ENCODE measurements at places on chromosomes 1 and 21. TPM values are rescaled to one million over a fixed set of nuclear protein-coding genes. Genes with fewer than 3 reads are reported as not detected.

Gene ETNK2
- 49.2 TPM for total RNA-seq

Gene LPAR3
- total RNA-seq, result 15.7 TPM

Gene GJB3
- total RNA-seq, result 266 TPM

Gene CDA
- total RNA-seq, result 22.3 TPM

Gene OR2L2
- not detected for total RNA-seq

Gene CD1E
- 6.1 TPM for total RNA-seq

Gene NPHS2
- total RNA-seq, result not detected

DNA sequence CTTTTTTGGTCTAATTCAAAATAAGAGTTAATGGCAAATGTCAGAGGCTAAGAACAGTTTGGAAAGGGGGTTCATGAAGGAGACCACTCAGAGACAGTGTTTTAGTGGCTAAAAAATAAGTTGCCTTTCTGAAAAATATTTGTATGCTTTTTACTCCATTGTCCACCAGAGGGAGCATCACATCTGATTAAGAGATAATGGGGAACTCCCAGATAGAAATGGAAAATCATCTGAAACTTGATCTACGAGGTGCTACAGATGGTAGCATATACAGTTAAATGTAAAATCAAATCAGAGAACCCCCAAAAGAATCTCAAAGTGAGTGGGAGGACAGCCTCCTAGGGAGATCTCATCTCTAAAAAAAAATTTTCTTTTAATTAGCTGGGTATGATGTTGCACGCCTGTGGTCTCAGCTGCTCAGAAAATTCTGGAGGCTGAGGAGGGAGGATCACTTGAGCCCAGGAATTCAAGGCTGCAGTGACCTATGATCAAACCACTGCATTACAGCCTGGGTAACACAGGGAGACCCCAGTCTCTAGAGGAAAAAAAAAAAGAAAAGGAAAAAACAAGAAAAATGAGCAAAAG lies 9.7 kb downstream of the SMYD3 start:
- DNase-seq, result no peak

DNA sequence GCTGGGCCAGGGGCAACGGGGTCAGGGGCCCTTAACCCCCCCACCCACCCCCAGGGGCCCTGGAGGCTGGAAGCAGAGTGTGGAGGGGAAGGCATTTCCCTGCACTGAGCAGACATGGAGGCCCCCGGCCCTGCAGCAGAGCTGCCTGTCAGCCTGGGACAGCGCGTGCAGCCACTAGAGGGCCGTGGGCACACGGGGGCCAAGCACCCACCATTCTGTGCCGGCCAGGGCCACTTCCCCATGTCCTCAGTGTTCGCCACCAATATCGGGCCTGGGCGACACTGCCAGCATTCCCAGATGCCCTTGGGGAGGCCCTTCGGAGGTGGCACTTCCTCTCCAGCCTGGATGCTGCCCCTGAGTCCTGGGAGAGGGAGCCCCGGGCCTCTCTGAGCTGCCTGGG lies 23.2 kb upstream of the ARHGEF16 start:
- DNase-seq, result no peak

- DNase-seq, result no peak
Measured at GRCh38 chr1:172613294-172613693, 45.6 kb upstream of the FASLG start.

GRCh38 chr1:63691701-63692425 lies 82.0 kb upstream of the ROR1 start:
- no peak for DNase-seq

- DNase-seq, result no peak
Measured at GRCh38 chr1:19076841-19077616, 120.6 kb upstream of the IFFO2 start.

GRCh38 chr1:206897175-206897574 lies at the start of gene IL24:
TSS of gene IL24 (plus strand) at chr1:206897443. CDS start at chr1:206897833, 390 bp downstream.
- DNase-seq, result no peak

DNA sequence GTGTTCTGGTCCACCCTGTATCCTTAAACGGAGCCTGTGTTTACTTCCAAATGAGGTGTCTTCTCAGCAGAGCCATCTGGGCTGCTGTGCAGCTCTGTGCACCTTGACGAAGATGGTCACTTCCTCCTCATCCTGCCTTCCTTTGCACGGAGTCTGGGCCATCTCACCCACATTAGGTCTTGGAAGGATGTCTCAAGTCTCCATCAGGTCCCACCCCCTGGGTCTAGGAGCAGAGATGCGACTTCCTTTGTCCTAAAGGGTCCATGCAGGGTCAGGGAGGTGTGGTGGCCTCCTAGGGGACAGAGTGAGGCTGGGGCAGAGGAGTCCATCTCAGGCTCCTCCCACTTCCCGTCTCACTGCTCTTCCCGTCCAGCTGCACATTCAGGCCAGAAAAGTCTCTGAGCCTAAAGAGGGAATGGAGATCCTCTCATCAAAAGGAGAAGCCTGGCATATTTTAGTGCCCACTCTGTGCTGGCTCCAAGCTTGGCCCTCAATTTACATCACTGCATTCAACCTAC lies 209.2 kb downstream of the MATN1 start:
- no peak for DNase-seq

DNA sequence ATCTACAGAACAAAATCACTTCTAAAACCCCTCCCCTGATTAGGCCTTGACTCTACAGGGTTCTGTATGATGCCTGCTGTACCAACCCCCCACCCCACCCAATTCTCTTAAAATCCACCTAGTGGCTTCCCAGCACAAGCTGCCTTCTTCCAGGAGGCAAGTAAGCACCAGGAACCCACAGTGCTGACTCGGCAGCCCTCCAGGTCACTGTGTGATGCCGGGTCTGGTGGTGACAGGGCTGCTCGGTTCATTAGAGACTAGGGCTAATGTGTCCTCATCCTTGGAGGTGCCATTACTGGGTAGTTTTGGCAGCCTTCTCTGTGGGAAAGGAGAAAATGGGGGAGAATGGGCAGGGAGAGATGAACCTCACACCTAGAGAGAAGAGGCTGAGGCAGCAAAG lies 363.5 kb downstream of the PTPRU start:
- no peak for DNase-seq

DNA sequence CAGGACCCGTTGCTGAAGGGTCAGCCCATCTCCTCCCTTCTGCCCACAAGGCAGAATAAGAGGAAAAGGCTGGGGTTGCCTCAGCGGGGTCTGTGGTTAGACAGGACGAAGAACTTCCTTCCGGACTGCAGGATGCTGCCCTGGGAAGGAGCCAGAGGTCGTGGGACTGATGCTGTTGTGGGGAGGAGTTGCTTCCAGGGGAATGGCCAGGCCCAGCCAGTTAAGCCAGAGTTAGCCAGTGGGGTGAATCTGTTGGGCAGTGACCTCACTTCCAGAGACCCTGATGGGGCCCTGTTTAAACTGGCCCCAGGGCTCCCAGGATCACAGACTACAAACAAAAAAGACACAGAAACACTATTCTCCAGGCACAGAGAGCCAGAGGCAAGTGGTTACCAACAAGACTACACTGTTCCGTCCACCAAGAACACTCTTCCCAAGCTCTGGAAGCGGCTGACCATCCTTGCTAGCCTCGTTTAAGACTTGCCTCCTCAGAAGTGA lies 13.0 kb downstream of the FAM229A start:
- DNase-seq, result no peak

DNA sequence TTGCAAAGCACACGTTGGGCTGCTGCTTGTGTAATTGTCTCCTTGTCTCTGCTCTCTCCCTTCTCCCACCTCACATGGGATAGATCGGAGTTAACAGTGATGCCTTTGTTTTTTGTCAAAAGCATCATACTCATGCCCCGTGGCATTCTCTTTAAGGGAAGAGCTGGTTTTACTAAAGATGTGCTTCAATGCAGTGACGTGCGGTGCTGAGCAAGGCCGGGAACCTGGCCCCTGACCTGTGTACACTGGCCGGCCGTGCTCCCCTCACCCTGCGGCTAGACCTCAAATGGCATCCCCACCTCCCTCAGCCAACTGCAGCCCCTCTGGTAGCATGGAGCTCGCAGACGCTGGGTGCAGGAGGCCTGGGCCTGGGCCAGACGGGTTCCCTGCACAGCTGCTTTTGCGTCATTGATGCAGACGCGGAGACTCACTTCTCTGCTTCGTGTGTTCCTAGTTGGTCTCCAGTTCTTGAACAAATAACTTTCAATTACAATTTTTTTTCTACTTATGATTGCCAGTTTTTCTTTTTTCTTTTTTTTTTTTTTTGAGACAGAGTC lies 19.9 kb downstream of the AGPAT3 start:
- no peak for DNase-seq

DNA sequence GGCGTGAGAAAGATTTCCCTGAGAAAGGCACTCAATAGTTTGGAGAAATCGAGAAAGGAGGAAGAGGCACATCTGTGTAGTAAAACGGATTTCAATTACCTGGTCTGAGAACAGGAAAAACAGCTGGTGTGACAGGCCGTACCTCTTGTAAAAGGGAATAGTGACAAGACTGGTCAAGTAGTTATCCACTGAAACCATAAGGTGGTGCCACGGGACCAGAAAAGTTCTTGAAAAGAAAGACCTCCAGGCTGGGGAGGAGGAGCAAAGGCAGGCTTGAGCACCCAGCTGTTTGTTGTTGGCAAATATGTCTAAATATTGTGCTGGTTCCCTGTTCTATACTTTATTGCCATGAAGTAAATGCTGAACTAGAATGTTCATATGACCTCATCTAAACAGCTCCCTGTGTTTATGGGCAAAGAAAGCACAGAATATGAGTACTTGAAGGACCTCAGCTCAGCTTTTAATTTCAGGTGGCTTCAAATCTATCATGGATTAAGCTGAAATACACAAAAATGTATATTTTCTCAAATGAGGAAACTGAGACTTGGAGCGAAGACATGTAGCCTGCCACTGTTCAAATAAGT lies 4.0 kb downstream of the HAO2 start:
- no peak for DNase-seq

DNA sequence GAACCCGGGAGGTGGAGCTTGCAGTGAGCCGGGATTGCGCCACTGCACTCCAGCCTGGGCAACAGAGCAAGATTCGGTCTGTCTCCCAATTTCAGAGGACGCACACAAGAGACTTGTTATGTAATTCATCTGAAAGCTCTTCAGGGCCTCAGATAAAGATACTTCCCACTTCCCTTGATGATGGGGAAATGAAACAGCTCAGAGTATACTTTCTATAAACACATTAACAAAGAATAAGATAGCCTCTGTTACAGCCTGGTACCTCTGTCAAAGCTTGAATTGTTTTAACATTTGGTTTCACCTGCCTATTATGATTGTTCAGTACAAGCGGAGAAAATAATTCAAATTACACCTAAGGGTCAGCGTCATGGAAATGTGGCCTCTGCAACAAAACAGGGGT lies 622.9 kb upstream of the ADGRL4 start:
- DNase-seq, result no peak

DNA sequence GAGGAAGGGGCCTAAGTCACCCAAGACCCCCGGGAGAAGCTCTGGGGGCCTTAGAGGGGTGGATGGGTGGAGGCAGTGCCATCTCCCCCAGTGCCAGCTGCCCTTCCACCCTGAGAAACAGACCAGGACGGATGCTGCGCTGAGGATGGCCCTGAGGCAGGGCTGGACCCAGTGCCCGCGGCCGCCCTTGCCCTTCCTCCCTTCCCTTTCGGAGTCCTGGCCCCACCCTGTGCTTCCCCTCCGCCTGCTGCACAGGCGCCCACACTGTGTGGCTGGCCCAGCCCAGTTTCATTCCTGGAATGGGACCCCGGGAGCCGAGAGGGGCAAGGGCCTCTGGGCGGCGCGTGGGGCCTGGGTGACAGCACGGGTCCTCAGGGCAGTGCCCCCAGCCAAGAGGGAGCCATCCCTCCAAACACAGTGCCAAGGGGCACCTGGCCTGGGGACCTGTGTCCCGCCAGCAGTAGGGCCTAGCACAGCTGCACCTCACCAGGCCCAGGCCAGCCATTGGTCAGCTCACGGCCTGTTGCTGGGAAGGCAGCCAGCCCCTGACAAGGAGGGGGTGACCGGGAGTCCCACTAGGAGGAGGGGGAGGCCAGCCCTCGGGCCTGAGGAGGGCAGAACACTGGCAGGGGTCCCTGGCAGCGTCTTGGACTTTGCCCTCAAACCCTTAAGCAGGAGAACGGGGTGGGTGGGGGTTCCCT lies 13.4 kb upstream of the SKI start:
- no peak for DNase-seq

GRCh38 chr1:112188611-112189010 lies 199.1 kb upstream of the KCND3 start:
- DNase-seq, result no peak

GRCh38 chr1:77605246-77606026 lies 77.0 kb downstream of the ZZZ3 start:
- peak; percentile 89 for DNase-seq

DNA sequence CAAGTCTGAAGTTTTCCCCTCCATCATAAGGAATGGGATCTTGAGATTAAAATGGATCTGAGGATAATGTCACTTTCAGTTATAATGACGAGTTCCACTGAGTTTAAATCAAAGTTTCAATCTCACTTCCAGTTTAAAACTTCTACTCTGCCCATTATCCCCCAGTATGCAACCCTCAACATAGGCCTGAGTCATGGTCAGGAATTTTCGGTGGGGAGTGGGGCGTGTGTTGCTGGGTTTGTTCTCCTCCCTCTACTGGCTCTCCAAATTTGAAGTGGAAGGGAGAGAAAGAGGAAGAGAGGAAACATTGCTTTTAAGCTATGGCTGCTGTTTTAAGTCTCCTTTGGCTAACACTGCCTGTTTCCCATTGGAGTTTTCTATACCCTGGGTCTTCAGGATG lies 152.9 kb downstream of the TM2D1 start:
- DNase-seq, result no peak

DNA sequence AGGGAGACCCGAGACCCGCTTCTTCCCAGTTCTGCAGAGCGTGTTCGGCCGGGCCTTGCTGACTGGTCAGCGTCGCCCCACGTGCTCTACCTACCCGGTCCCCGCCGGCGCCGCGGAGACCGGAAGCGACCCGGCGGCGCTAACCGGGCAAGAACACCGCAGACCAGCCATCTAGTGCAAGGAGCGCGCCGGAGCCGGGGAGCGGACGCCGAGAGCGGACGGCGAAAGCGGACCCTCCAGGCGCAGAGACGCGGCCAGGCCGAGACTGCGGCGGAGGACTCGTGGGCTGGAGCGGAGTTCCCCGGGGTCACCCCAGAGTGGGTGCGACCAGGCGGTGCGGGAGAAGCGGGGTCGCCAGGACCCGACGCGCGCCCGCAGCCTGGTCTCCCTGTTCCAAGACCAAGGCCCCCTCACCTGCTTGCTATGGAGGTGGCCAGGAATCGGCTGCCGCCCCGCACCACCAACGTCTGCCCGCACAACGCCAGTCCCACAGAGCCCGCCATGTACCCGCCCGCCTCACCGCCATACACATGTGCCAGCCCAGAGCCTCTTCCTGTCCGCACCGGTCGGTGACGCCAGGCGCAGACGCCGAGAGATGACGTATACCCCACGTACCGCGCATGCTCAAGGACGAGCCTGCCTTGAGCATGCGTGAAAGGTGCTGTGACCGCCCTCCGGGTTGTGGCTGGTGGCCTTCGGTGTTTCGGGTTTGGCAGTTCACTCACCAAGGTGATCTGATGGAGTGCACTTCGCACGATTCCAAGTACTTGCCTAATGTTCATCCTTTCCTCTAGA lies at the start of gene WDR4:
Gene WDR4, minus strand, starts transcription at position 547 of the 795 bp plus-strand sequence. Its CDS starts 44 bp downstream, at position 503.
- DNase-seq, result peak; percentile 100
